GF-D8 (cell line): ENCODE measurements at places on chromosomes 7 and 10.
A peak's percentile ranks its signal among the peaks of the same experiment; 100 is the strongest.

- DNase-seq = no peak
These were observed 46.9 kb downstream of the JAKMIP3 start for GRCh38 chr10:132112611-132113010.

GRCh38 chr10:15485684-15486316, 114.7 kb upstream of the FAM171A1 start:
- DNase-seq = no peak

DNA sequence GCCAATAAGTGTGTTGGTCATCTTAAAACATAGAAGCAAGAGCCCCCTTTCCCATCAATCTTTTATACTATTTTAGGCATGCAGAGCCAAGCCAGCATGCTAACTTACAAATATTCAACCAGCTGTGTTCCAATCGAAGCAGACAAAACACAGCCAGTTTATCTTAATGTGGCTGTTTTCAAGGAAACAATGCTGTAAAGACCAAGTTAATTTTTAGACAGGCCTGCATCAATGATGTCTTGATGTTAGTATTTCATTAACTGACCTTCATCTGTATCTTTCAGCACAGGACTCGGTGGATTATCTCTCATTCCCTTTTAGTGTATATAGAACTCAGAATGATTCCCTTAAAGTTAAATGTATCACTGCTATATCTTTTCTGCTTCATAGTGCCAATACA, 262.0 kb upstream of the ZWINT start:
- DNase-seq = no peak

GRCh38 chr7:112172870-112173567, 33.2 kb downstream of the DOCK4 start:
- DNase-seq = no peak

- DNase-seq = no peak
These were observed 611.3 kb upstream of the GALNT17 start for GRCh38 chr7:70520611-70521010.

GRCh38 chr10:88763441-88763840, 3.6 kb downstream of the LIPN start:
- no peak for DNase-seq

- no peak for DNase-seq
These were observed 90.1 kb downstream of the EPC1 start for GRCh38 chr10:32256613-32257437.

DNA sequence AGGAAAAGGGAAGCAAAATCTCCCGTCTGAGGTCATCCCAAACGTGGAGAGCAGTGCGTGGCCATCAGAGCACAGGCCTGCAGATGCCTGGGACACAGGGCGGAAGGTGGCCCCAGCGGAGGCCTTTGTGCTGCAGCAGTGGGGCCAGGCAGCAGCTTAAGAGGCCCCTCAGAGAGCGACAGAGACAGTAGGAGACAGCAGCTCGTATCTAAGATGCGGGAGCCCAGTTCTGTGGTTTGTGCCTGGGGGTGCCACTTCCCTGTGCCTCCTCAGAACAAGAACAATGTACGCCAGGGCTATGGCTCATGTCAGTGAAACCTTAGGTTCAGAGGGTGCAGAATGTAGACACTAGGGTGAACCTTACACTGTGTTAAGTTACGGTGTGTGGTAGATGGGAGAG, 316.6 kb upstream of the AKR1E2 start:
- no peak for DNase-seq

- DNase-seq = no peak
These were observed 565.2 kb downstream of the SDK1 start for GRCh38 chr7:3866277-3866676.

GRCh38 chr10:110651044-110651958, 7.2 kb downstream of the RBM20 start:
- DNase-seq = no peak

DNA sequence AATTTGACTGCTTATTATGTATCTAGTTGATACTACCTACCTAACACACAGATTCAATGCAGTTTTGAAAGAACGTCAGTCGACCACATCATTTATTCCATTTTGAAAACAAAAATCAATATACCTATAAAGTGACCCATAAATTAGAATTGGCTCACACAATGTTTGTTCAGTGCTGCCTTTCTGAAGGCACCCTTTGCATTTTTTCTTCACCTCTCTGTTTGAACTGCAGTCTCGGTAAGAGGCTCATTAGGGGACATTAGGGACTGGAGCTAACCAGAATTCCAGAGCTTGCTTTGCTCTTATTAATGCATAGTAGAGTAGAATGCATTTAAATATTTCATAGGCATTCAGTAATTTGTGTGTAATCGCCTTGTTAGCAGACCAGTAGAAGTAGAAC, 234.1 kb downstream of the FOXP2 start:
- no peak for DNase-seq

- no peak for DNase-seq
These were observed 281.4 kb upstream of the TAC1 start for GRCh38 chr7:97450516-97450915.

DNA sequence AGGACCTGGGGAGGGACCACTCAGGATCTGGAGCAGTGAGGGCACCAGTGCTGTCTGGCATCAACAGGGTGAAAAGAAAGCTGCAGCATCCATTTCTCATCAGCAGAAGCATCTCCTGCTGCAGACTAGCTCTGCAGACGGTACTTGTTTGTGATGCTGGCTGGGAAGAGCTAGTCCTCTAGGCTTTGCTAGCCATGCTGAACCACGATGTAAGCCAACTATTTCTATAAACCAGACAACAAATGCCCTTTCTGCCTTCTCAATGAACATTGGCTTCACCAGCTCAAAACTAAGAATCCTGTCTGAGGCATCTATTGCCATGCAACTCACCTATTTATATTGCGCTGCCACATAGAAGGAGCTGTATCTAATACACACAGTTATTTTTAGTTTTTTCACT, 65.6 kb downstream of the CTTNBP2 start:
- no peak for DNase-seq

DNA sequence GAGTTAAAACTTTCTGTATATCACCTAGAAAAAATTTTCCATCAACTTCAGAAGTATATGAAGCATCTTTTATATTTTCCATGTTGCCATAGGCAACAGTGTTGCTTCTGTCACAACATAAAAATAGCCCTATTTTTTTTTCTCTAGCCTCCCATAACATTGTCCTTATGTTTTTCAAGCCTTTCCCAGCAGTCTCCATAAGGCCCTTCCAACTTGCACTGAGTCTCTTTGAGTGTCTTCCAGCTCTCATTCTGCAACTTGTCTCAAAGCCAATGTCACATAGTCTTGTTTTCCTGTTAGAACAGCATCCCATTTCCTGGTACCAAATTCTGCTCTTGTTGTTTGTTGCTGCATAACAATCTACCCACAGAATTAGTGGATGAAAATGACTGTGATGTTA, 1055.5 kb upstream of the GHITM start:
- DNase-seq = no peak

GRCh38 chr7:157273208-157274093, 63.4 kb upstream of the DNAJB6 start:
- DNase-seq = peak; percentile 47

DNA sequence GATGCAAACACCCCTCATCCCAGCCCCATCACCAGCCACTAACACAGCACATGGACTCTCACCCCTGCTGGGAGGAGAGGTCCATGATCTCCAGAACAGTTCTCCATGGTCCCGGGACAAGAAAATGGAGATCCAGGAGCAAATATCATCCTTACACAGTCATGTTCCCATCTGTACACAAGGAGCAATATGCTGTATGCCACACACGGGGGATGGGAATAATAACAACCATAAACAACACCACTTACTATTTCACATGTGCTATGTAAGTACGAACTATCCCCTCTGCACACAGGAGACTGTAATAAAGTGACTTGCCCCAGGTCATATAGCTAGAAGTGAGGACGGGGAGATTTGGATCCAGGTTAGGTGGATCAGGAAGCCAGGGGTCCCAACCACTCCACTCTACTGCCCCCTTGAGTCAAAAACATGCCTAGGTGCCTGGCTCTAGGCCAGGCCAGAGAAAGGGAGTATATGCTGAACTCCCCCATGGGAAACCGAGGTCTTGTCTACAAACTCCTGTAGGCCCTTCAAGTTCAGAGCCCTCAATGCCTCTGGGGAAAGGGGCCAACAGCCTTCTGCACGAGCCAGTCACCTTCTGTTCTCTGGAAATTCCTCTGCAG, 34.1 kb downstream of the LRRC20 start:
- no peak for DNase-seq

DNA sequence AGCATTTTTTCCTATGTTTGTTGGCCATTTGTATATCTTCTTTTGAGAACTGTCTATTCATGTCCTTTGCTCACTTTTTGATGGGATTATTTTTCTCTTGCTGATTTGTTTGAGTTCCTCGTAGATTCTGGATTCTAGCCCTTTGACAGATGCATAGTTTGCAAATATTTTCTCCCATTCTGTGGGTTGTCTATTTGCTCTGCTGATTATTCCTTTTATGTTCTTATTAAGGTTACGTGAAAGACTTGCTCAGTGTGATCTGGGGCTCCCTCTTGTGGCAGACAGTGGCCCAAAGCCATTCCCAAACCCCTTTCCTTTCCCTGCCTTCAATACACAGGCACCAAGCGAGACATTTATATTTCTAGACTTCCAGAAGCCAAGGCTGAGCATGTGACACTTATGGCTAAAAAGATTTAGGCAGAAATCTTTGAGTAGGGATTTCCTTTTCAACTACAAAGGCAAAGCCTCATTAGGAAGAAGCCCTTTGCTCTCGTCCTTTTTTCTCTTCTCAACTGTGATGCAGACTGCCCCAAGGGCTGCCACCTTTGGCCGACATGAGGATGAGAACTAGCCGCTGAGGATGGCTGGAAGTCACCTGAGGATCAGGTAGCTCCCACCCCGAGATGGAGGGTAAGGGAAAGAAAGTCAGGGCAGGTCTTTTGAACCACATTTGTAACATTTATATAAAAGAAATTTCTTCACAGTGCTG, 23.6 kb downstream of the ST8SIA6 start:
- no peak for DNase-seq

DNA sequence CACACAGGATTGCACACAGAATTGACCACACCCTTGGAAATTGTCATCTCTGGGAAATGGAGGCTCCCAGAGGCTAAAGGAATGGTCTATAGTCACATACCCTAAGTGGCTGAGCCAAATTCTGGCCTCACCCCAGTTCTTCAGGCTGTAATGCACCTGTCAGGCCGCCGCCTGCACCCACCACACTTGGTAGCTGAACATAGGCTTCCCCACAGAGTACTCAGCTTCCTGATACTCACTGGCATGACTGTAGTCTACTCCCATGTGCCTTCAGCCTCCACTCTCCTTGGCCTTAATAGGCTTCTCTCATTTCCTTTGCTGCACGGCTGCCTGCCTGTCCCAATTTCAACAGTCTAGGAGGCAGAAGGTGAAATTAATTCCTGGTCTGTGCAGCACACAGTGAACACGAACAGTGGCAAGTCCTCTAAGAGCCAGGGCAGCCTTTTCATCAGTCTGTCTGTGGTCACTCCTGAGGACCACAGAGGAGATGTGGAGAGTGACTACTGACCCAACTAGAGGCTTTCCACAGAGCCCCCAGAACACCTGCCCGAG, 42.5 kb downstream of the NUDCD3 start:
- no peak for DNase-seq

DNA sequence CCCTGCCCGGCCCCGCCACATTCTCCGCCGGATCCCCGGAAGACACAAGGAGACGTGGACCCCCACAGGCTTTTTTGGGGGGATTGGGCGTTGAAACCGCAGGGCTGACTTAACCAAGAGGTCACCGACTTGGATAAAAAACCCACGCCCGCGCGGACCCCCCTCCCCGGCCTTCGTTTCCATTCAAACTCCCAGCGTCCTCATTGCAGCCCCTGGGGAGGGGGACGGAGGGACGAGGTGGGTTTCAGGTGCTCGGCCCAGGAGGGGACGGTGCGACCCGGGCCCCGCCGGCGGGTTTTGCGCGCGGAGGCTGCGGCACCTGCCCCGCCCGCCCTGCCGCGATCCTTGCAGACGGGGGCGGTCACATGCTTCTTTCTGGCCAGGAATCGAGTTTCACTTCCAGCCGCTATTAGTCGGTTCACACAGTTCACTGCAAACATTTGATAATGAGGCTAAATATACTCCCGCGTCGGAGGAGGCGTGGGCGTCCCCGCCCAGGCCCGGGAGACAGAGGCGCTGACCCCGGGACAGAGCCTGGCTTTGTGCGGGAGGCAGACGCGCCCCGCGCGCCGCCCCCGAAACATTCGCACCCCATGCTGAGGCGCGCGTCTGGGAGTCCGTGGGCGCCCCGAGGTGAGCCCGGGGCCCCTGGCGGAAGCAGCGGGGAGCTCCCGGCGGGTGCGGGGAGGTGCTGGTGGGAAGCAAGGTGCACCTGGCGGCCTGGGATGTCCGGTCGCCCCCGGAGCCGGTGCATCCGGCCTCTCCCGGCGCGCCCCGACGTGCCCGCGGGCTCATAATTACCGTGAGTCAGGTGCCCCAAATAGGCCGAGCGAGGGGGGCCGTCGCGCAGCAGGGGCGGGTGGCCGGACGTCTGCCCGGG, 2.7 kb upstream of the PDGFA start:
- DNase-seq = no peak
